T-cell (primary cell): ENCODE measurements at places on chromosomes 4 and X.
A peak's percentile ranks its signal among the peaks of the same experiment; 100 is the strongest.

DNA sequence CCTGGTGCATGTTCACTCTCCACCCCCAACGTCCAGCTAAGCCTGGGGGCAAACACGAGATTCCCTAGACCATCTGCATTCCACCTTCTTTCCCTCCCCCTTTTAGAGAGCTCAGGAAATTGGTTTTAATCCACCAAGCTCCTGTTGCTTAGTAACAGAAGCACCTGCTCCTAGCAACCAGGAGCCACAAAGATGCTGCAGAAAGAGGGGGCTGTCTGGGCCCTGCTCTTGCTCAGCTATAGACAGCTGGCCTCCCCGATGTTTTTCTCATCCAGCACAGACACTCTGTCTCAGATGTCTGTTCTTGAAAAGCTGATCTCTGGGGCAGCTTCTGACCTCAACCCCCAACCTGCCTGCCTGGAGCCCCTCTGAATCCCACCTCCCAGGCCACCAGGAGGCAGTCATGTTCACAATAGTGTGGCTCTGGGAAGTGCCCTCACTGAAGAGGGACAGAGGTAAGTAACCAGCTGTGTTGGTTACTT, 71.5 kb downstream of the SLC16A2 start:
- DNase-seq = no peak

DNA sequence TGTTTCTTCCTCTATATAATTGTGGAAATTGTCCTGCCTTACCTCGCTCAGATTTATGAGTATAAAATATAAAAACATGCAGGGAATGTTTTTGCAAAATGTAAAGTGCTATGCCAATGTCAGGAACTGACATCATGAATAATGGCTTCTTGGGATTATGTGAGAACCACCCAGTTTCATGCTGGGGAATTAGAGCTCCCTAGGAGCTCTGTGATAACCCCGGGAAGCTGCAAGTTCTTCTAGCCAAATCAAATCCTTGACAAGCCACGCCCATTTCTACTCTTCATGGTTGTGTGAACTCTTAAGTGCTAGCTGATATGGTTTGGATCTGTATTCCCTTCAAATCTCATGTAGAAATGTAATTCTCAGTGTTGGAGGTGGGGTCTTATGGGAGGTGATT, 85.9 kb upstream of the PAK3 start:
- DNase-seq = no peak

DNA sequence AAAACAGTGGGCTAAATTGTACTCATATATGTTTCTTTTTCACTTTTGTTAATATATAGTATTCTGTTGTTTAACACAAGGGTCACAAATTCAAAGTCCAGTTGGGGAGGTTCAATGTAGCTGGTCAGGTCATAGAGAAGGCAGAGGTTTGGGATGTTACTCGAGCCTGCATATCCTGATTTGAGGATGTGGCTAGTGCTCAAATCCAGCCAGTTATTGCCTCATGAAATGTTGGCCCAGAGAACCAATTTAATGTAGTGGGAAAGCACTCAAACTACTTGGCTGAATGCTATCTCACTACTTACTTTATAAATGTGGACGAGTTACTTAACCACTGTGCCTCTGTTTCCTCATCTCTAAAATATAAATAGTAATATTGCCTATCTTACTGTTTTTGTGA, 12.5 kb downstream of the USO1 start:
- no peak for DNase-seq

DNA sequence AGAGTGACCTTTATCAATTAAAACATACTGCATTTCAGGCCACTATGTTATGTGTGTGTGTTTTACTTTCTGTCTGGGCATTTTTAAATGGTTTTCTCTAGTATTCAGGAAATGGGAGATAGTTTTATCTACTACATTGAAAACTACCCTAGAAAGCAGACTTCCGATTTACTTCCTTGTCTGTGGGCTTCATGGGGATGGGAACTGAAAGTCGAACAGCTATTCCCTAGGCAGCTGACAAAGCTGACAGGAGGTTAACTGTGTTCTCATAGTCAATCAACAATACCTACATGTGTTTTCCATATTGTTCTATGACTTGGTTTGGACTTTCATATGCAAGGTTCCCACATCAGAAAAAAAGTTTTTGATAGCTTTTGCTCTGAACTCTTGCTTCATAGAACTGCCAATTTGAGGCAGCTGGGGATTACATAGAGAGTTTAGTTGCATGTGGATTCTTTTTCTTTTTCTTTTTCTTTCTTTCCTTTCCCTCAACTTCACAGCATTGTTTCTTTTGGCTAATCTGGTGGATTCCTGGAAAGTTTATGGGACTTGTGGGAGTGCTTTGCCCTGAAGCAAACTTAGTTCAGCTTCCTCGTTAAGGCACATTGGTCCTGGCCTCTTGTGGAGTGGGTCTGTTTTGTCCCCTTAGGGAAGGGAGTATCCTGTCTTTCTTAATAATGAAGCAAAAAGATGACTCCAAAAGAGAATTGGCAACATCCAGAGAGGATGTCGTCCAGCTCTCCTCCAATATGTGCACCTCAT, 327.1 kb upstream of the GIMD1 start:
- DNase-seq = no peak

- DNase-seq = no peak
These were observed 137.4 kb upstream of the STIM2 start for GRCh38 chr4:26723216-26723615.

- no peak for DNase-seq
These were observed 68.7 kb downstream of the SUPT20HL2 start for GRCh38 chrX:24245202-24245601.

DNA sequence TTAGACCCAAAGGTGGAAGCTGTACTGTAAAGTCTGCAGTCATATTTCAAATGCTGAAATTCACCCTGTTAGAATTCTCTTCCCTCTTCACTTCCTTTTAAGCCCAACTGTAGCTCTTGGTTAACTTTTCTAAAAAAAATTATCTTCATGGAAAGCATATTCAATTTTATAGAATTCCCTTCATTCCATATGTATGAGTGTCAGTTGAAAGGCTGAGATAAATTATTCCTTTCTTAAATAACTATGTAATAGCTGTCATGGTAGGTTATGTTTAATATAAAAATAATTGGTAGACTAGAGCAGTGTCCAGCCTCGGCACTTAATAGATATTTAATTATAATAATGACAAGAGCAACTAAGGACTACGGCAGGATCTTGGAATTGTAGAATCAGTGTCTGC, 16.8 kb upstream of the ARSH start:
- DNase-seq = no peak

DNA sequence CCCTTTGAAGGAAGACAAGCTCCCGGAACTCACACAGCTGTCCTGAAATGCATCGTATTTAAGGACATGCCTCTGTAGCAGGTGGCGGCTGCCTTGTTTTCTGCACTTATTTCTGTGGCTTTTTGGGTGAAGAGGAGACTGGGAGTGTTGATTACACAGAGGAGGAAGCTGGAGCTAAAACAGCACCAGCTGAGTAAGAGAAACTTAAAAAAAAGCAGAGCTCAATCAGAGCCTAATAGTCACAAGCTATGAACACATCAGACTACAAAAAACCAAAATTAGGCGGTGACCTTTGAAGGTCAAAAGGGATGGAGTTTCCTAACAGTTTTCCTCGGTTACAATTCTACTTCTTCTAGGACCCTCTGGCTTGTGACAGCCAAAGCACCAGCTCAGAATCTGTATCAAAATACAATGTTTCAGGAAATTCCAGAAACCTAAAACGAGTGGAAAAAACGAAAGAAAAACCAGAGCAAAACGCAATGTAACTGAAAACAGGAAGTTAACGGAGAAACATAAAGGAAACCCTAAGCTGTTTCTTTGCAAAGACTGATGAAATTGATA, 13.5 kb downstream of the PRKX start:
- no peak for DNase-seq

DNA sequence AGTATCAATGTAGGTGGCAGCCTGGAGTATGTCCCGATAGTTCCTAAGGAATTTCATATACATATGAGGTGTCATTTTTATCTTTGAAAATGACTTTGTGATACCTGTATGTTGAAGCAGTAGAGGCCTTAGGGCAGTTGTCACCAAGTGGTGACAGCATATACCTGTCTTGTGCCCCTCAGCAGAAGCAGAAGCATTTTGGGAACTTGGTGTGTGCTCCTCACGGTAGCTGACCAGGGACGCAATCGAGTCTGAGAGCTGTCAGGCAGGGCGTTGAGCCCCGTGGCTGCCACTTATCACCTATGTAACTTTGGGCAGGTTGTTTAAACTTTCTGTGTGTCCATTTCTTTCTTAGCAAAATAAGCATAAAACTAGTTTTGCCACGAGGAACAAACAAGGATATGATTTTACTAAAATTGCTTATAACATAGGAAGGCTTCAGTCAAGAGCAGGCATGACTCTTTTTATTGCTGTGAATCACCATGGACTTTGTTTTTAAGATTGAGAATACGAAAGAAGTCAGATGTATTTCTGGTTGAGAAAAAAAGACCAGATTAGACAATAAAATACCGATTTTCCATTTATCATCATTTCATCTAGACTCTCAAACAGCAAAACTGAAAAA, 161.5 kb downstream of the CPE start:
- no peak for DNase-seq

- no peak for DNase-seq
These were observed 69.3 kb upstream of the HELT start for GRCh38 chr4:184949020-184949419.

DNA sequence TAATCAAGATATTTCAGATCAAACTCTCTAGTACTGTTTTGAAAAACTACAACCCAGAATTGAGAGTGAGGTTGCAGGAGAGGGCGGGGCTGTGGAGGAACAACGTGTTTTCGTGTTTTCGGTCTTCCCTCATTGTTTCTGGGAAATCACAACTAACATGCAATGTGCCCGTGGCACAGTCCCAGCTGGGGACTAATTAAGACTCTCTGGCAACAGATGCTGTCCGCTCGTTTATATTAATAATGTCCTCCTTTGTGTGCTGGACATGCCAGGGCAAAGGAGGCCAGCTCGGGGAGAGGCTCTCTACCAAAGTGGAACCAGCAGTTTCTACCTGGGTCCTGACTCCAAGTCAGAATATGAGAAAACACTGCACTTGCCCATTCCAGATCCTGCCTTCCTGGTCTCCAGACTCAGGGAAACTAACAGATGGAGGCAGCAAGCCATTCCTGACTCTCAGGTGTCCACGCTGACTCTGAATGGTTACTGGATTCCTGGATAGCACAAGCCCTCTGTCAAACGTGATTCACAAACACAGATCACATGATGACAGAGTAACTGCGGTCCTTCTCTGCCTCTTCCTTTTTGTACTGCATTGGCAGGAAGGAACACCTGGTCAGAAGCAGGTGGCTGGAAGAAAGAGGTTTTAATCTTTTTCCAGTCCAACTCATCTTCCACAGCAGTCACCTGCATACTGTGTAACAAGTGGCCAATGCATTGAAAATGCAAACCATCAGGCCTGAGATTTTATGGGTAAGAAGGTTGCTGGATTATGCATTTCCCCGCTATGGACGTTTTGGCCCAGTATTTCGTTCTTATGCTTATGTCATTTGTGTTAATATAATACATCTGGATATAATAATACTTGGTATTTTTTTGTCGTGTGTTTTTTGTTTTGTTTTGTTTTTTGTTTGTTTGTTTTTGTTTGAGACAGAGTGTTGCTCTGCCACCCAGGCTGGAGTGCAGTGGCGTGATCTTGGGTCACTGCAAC, 65.0 kb downstream of the COQ2 start:
- no peak for DNase-seq

- DNase-seq = no peak
These were observed 109.6 kb downstream of the MAML3 start for GRCh38 chr4:140044337-140044902.

DNA sequence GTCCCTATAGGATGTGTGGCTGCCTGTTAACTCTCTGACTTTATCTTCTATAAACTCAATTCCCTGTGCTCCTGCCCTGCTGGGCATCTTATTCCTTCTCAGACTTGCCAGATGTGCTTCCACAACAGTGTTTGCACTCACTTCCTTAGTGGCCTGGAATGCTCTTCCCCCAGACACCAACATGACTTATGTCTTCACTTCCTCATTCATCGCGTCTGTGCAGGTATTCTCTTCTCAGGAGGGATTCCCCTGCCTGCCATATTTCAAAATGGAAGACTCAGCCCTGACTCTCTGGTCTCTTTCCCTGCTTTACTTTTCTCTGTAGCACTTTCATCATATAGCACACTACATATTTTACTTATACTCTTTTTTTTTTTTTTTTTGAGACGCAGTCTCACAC, 344.0 kb downstream of the CENPC start:
- no peak for DNase-seq

DNA sequence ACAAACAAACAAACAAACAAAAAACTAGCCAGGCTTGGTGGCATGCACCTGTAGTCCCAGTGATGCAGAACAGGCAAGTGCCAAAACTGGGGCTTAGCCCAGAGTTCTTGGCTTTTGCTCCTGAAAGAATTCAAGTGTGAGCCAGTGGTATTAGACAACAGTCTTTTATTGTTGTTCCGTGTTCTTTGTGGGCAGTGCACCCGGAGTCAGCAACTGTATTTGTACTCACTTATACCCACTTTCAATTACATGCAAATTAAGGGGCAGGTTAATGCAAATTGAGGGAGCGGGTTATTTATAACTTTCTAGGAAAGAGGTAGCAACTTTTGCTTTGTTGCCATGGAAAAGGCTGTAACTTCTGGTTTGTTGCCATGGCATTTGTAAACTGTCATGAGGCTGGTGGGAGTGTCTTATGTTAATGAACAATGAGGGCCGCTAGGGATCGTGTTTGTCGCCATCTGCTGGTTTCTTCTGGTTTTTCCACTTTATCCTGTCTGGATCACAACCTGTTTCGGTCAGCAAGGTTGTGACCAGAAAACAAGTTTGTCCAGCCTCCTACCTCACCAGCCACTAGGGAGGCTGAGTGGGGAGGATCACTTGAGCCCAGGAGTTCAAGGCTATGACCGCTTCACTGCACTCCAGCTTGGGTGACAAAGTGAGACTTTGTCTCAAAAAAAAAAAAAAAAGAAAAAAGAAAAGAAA, 88.8 kb upstream of the ESX1 start:
- DNase-seq = peak; percentile 7

- DNase-seq = no peak
These were observed 61.6 kb downstream of the MAD2L1 start for GRCh38 chr4:120005076-120005475.

DNA sequence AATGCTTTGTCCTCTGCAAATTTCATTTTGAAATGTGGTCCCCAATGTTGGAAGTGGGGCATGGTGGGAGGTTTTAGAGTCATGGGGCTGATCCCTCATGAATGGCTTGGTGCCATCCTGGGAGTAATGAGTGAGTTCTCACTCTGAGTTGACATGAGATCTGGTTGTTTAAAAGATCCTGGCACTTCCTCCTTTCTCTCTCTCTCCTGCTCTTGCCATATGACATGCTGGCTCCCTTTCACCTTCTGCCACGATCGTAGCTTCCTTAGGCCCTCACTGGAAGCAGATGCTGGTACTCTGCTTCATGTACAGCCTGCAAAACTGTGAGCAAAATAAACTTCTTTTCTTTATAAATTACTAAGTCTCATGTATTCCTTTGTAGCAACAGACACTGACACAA, 262.0 kb downstream of the IL15 start:
- DNase-seq = no peak
